ENCODE measurements at places on chromosomes 16 and 17. TPM values are rescaled to one million over a fixed set of nuclear protein-coding genes. Genes with fewer than 3 reads are reported as not detected.

Gene PLA2G10
- 0.39 TPM for polyA plus RNA-seq

Gene SPN
- polyA plus RNA-seq: 5.1 TPM

Gene AKTIP
- polyA plus RNA-seq: 48.0 TPM

Gene CLEC3A
- not detected for polyA plus RNA-seq

Gene HSD17B1
- 2.2 TPM for polyA plus RNA-seq

Gene CDRT15
- polyA plus RNA-seq: not detected

DNA sequence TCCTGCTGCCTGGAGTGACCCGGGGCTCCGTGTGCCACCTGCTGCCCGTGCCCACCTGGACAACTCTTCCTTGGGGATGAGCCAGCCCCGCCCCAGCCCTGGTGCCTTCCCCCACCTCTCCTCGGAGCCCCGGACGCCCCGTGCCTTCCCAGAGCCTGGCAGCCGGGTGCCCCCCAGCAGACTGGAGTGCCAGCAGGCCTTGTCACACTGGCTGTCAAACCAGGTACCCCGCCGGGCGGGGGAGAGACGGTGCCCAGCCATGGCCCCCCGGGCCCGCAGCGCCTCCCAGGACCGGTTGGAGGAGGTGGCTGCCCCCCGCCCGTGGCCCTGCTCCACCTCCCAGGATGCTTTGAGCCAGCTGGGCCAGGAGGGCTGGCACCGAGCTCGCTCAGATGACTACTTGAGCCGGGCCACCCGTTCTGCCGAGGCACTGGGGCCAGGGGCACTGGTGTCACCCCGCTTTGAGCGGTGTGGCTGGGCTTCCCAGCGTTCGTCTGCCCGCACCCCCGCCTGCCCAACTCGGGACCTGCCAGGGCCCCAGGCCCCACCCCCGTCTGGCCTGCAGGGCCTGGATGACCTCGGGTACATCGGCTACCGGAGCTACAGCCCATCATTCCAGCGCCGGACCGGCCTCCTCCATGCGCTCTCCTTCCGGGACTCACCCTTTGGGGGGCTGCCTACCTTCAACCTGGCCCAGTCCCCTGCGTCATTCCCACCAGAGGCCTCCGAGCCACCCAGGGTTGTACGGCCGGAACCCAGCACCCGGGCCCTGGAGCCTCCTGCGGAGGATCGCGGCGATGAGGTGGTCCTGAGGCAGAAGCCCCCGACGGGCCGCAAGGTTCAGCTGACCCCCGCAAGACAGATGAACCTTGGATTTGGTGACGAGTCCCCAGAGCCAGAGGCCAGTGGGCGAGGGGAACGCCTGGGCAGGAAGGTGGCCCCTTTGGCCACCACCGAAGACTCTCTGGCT lies 38.4 kb downstream of the ARHGAP23 start:
- DNase-seq: no peak

DNA sequence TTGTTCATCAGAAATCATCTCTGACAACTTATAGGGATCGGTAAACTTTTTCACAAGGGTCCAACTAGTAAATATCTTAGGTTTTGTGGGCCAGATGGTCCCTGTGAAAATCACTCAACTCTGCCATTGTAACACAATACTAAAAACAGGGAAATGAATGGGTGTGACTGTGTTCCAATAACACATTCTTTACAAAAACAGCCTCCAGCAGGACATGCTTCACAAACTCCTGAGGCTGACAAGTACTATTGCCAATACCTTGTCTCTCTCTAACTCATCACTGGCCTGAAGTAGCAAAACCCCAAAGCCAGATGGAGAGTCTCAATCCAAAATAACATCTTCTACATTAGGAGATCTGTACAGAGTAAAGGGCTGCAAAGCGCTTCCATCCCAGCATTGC lies 312.3 kb downstream of the TOX3 start:
- DNase-seq: no peak

DNA sequence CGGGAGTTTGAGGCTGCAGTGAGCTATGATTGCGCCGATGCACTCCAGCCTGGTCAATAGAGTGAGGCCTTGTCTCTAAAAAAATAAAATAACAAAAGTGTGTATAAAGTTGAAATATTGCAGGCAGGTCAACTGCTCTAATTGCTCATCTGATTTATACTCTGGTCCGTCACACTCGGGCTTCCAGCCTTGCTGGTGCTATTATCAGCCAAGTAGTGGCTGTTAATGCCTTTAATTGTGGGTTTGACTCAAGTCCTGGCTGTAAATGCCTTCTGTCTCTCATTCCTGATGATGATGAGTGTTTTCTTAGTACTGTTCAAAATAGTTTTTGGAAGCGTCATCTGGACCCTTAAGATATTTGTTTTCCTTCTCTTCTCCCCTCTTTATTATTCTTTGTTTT lies 18.4 kb downstream of the SYT17 start:
- DNase-seq: no peak

DNA sequence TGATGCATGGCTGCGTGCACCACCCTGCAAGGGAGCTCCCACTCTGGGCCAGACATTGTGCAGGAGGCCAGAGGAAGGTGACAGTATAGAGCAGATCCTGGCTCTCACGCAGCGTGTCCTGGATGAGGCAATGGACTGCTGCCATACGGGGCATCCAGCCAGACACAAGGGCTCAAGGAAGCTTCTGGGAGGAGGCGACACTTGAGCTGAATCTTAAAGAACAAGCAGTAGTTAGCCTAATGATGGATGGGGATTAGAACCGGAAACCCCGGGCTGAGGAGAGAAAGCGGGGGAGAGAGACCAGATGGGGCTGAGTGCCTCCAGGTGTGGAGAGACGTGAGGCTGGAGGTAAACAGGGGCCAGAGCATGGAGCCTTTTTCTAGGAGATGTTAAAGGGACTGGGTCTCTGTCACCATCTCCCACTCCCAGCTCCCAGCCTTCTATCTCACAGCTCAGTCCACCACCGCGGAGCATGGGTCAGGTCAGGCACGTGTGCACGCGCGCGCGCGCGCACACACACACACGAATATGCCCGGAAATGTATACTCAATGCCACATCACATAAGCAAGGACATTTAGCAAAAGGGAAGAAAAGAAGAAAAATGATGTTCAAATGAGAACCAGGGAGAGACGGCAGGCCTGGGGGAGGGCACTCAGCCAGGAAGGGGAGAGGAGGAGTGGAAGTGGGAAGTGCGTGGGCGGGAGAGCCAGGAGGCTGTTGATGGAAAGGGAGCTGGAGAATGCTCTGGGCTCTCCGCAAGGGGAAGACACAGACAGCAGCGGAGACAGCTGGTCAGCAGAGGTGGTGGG lies 46.3 kb downstream of the CCDC42 start:
- DNase-seq: peak; percentile 91

DNA sequence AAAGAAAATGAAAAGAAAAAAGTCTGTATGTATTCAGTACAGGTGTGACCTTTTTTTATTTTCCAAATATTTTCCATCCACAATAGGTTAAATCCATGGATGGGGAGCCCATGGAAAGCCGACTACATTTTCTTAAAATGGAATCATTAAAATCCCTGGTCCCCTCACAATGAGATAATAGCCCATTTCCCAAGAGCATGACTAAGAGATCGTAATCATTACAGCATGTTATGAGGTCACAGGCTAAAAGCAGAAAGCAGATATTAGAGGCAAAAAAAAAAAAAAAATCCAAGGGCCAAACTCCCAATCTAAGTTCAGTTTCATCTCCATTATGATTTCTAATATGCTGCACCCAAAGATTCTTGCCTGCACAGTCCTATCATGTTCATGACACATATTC lies 44.7 kb downstream of the CYTH1 start:
- DNase-seq: peak; percentile 49

DNA sequence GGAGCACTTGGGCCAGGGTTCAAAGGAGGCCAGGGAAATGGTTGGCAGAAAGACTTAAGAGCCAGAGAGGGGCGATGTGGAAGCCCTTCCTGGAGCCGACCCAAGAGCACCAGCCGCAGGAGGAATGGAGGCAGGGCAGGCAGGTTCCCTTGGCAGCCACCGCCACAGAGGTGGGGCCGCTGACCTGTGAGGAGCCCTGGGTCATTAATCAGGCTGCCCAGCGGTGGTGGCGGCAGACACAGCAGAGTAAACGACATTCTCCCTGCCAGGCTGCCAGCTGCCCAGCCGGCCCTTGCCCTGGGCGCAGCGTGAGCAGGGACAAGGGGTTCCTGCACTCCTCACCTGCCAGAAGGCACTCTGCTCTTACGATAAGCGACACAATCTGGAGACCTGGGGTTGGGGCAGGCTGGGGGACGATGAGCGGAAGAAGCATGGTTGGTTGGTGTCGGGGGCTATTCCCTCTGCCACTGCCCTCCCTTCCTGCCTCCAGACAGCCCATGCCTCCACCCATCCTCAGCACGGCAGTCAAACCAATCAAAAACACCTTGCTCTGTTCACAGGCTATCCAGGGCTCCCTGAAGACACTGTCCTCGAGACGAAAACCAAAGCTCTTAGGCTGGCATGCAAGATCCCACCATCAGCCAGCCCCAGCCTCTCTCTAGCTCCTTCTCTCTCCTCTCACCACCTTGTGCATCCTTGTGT lies 40.9 kb downstream of the PLXDC1 start:
- no peak for DNase-seq

DNA sequence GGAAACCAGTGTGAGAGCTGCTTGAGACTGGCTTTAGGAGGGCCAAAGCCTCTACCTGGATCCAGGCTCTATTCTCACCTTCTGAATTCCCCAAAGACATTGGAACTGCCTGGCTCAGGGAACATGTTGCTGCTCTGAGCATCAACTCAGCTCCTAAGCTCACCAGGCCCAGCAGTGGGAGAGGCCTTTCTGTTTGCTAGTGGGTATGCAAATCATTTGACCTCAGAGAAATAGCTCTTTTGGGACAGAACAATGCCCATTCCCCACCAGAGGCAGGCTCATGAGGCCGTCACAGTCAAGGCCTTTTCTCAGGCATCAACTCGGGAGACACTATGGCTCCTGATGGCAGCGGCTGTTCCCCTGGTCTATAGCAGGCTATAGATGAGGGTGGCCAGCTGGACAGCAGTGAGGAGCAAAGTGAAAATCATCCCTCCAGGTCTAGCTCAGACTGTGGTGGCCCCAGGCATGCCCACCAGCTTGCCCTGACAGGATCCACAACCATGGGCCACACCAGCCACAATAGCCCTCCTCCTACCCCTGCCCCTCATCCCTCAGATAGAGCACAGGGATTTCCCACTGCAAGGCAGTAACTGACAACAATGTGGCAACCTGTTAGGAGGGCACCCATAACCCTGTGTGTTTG lies 30.4 kb upstream of the GFOD2 start:
- DNase-seq: no peak

DNA sequence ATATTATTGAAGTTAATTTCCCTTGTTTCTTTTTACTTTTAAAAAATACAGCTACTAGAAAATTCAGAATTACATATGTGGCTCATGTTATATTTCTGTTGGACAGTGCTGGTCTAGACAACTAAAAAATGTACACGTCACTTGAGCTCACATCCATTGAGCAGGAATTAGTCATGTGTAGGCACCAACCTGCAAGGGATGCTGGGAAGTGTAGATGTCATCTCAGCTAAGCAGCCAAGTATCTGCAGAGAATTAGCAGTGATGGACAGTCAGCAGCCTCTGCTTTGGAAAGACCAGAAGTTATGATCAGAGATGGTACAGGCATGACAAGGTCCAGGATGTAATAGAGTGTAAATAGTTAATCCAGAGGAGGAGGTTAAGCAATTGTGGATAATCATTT lies 87.1 kb upstream of the HS3ST2 start:
- no peak for DNase-seq

GRCh38 chr16:86203557-86204275 lies 304.8 kb downstream of the IRF8 start:
- no peak for DNase-seq

DNA sequence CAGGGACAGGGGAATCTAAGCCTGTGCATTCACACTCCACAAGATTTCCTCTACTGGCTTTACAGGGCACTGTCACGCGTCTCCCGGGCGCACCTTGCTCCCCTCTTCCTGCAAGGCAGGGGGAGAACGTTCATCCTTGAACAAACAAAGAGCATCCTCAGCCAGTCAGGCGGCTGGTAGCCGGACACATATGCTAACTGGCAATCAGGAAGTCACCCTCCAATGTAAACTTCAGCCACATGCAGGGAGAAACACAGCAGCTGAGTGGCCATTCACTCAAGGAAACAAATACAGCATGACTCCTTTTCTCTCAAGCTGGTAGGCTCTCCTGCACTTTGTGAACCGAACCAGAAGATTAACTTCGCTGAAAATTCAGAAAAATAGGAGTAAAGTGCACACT lies 10.8 kb upstream of the HSBP1 start:
- DNase-seq: no peak

- DNase-seq: no peak
Measured at GRCh38 chr17:2691965-2692780, 19.4 kb downstream of the CLUH start.

- no peak for DNase-seq
Measured at GRCh38 chr17:79464318-79465010, 146.4 kb downstream of the RBFOX3 start.

- no peak for DNase-seq
Measured at GRCh38 chr16:24853830-24854229, 8.1 kb downstream of the SLC5A11 start.

- no peak for DNase-seq
Measured at GRCh38 chr16:15491411-15491810, 57.0 kb downstream of the BMERB1 start.

- no peak for DNase-seq
Measured at GRCh38 chr16:22191532-22192260, 14.4 kb upstream of the EEF2K start.

DNA sequence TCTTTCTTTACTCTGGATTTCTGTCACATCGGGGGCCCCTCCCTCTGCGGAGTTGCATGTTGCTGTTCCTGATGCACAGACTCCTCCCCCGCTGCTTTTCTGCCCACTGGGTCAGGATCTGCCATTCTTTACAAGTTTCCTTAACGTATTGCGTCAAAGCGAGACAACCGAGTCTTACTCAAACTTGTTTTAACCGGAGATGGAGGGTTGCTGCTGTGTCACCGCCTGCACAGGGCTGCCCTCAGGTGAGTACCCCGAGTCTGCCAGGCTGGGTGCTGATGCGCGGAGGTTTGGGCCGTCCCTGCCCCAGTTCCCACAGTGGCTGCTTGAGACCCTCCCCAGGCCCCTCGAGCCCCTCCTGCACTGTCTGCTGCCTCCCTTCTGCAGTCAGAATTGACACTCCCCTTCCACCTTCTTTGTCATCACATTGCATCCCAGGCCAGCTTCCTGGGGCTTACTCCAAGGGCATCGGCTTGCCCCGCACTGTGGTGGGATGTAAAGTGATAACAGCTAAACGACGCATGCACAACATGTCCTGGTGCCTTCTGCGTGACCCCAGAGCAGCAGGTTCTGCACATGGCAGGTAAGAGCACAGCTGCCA lies 19.3 kb downstream of the CARHSP1 start:
- DNase-seq: no peak

- no peak for DNase-seq
Measured at GRCh38 chr16:65600629-65601028, 478.8 kb upstream of the CDH11 start.

All from muscle of back (tissue), 13 donors.